ENCODE measurements at places on chromosomes 12 and 14.

DNA sequence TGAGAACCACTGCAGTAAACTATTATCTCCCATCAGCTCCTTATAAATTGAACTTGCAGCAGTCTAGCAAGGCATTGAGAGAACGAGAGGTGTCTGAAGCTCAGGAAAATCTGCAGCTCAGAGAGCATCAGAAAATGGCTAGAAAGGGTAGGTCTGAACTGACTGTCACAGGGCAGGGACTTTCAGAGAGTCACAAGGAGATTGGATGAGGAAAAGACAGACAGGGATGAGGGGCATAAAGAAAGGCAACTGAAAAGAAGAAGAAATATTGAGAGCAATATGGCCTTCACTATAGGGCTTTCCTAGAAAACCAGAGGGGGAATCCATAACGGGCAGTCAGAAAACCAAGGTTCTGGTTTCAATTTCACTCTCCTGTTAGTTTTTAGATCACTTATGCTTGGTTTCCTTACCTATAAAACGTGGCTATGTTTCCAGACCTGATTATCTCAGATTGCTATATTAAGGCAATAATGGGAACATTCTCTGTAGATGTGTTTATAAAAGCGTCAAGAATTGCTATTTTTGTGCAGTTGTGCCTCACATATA is 40.9 kb downstream of the PDE6H start:
- no peak for DNase-seq

- DNase-seq = peak; percentile 90
Observed at GRCh38 chr12:124939421-124940142, 25.1 kb upstream of the UBC start.

GRCh38 chr12:121800694-121801594 is 2.9 kb upstream of the SETD1B start:
- DNase-seq = peak; percentile 70

- no peak for DNase-seq
Observed at GRCh38 chr12:100179252-100179651, 21.4 kb upstream of the ACTR6 start.

- DNase-seq = no peak
Observed at GRCh38 chr14:50823051-50823761, 7.8 kb downstream of the NIN start.

GRCh38 chr12:32549675-32550079 is 129.4 kb upstream of the DNM1L start:
- no peak for DNase-seq

GRCh38 chr12:5177096-5177495 is 133.4 kb downstream of the KCNA5 start:
- DNase-seq = no peak

DNA sequence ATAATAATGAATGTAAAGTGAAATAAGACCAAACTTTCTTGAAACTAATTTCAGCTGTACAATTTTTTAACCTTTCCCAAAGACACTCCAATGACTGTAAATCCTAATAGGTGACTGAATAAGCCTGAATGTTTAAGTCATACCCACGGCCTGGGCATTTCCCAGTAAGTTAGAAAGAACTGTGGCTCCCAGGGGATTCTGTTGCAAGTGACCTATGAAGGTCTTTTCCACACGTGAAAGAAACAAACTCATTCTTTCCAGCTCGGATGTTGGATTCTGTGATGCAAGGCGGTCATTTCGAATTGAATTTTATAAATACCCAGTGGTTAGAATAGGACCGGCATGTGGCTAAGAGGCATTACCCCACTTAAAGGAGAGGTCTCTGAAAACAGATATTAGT is 1134.4 kb downstream of the GALC start:
- DNase-seq = no peak

- DNase-seq = no peak
Observed at GRCh38 chr12:122094735-122095631, 16.4 kb downstream of the MLXIP start.

- DNase-seq = no peak
Observed at GRCh38 chr12:27290501-27291168, 42.0 kb upstream of the BMAL2 start.

DNA sequence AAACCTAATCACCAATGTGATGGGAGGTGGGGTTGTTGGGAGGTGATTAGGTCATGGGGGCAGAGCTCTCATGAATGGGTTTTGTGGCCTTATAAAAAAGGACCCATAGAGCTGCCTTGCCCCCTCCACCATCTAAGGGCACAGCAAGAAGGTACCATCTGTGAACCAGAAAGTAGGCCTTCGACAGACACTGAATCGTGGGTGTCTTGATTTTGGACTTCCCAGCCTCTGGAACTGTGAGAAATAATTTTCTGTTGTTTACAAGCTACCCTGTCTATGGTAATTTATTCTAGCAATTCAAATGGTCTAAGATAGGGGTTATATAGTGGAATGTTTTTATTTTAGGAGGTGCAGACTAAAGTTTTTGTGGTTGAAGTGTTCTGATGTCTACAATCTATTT is 7.9 kb upstream of the SLC10A1 start:
- no peak for DNase-seq

DNA sequence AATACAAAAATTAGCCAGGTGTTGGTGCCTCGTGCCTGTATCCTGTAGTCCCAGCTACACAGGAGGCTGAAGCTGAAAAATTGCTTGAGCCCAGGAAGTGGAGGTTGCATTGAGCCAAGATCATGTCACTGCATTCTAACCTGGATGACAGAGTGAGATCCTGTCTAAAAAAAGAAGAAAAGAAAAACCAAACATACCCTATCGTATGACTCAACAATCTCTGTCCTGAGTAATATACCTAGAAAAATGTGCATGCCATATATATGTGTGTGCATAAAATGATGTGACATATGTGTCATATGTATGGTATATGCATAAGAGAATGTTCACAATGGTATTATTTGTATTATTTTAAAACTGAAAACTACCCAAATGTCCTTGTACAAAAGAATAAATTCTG is 261.5 kb upstream of the CLEC14A start:
- no peak for DNase-seq

DNA sequence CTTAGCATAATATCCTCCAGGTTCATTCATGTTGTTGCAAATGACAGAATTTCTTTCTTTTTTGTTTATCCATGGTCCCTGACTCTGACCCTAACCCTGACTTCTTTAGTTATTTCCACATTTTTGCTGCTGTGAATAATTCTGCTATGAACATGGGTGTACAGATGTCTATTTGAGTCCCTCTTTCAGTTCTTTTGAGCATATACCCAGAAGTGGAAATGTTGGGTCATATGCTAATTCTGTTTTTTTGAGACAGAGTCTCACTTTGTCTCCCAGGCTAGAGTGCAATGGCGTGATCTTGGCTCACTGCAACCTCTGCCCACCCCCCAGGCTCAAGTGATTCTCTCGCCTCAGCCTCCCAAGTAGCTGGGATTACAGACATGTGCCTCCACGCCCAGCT is 33.1 kb downstream of the KNTC1 start:
- no peak for DNase-seq

GRCh38 chr14:90087433-90087832 is 25.6 kb downstream of the KCNK13 start:
- no peak for DNase-seq

- no peak for DNase-seq
Observed at GRCh38 chr12:100661300-100661951, 87.9 kb downstream of the GAS2L3 start.

- DNase-seq = no peak
Observed at GRCh38 chr12:20434996-20435395, 66.7 kb downstream of the PDE3A start.

- DNase-seq = no peak
Observed at GRCh38 chr14:88228522-88229236, 94.4 kb downstream of the KCNK10 start.

- no peak for DNase-seq
Observed at GRCh38 chr14:67429510-67430205, 17.7 kb upstream of the PLEK2 start.

GRCh38 chr12:90982170-90982569 is 22.6 kb downstream of the EPYC start:
- no peak for DNase-seq

GRCh38 chr14:24196071-24197055 is 1.1 kb upstream of the TM9SF1 start:
- no peak for DNase-seq

GRCh38 chr12:21523148-21523547 is 2.9 kb upstream of the SPX start:
- no peak for DNase-seq

GRCh38 chr12:116697305-116697704 is 40.6 kb downstream of the SPRING1 start:
- no peak for DNase-seq

DNA sequence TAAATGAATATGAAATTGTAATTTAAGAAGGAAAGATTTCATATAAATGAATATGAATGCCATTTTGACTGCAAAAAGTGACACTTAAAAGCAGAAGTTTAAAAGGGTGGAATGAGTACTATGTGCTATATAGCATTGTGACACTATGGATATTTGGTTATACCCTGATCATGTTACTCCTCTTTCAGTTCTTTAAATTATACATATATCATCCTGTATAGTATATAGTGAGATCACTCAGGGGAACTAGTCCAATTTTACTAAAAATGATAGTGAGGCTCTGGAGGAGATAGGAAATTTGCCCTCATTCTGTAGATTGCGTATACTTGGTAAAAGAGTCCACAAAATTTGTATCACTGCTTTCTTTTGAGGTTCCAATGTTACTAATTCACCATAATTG is 155.7 kb upstream of the BTG1 start:
- no peak for DNase-seq

DNA sequence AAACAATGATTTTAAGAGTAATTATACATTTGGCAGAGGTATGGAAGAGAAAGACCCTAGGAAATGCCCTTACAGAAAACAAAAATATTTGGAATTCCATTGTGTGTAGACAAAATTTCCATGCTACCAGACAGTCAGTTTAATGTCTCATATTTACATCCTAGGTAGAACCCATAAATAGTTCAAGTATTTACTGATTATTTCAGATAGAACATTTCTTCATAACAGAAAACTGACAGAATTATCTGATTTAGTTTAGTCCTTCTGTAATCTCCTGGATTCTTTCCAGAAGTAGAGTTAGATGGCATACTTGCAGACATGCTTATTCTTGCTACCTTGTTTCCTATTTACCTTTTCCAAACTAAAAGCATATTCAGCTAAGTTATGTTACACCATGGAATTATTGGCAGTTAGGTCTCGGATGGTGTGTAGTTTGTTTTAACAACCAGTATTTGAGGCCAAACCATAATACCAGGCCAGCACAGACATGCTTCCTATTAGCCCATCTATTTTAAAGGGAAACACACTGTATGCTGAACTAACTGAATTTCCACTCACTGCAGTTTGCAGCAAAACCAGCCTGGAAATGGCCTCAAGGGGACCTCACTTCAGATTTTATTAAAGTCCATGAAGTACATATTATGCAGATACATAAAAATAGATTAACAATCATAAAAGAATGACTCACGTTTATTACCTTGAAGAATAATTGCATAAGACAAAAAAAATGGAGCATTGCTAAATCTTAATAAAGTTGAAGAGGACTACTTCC is 126.6 kb upstream of the LRIG3 start:
- DNase-seq = no peak

DNA sequence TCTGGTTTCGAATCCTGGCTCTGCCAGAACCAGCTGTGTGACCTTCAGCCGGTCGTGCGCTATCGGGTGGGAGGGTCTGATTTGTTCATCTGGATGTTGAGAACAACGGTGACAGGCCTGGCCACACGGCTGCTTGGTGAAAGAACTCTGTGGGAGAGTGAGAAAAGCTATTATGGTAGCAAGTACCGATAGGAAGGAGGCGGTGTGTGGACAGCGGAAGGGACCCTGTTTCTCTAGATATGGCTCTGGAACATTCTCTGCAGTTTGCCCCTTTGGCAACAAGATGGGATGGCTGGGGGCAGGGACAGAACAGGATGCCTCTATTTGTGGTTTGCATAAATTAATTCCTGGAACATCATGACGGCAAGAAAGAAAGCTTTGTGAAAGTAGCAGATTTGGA is 347.3 kb downstream of the AACS start:
- no peak for DNase-seq

DNA sequence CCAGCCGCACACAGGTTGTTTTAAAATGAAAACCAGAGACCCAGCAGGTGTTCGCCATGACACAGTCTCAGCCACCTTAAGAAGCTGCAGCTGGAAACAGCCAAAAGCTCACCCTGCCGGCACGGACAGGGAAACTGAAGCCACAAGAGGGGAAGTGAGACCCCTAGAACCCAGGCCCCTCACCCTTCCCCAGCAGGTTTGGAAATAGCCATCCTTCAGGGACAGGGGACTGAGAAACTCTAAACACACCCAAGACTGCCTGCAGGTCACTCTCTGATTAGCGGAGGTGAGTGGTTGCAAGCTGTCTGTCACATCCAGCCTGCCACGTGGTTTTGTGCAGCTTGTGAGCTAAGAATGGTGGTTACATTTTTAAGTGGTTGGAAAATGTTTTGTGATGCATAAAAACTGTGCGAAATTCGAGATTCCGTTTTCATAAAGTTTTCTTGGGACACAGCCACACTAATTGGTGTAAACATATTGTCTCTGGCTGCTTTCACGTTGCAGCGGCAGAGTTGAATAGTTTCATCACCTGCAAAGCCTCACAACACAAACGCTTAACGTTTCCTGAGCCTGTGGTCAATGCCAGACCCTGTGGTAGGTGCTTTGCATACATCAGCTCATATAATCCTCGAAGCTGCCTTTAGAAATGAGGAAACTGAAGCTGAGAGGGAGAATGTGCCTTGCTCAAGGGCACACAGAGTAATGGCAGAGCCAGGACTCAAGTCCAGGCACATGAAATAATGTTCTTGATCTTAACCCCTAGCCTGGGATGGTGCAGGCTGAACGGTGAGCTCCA is 1.7 kb upstream of the SELPLG start:
- peak; percentile 56 for DNase-seq

DNA sequence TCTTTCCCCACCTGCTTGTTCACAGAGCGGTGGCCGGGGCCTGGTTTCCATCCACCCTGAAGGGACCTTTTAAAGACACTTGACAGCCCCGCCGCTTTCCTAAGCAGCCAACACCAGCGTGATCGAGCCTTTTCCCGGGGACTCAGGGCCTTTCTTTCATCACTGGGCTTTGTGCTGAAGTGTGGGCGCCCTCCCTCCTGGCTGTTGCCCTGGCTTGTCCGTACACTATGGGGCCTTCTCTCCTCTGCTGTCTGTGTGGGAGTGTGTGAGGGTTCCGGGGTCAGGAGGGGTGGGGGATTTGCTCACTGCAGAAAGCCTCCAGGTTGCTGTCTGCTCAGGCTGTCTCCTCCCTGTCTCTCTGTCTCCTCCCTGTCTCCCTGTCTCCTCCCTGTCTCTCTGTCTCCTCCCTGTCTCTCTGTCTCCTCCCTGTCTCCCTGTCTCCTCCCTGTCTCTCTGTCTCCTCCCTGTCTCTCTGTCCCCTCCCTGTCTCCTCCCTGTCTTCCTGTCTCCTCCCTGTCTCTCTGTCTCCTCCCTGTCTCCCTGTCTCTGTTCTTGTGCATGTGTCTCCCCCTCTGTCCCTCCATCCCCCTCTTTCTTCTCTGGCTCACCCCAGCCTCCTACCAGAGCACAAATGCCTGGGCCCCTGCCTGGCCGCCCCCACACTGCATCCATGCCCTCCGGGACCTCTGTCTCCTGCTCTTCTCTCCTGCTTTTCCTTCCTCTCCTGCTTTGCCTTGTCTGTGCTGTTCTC is 64.7 kb downstream of the CCDC92 start:
- DNase-seq = no peak

- DNase-seq = no peak
Observed at GRCh38 chr12:126588586-126589249, 1523.5 kb downstream of the AACS start.

Measured in CD4-positive, alpha-beta T cell treated with Interleukin-15 for 4 hours (primary cell).